HepG2 (cell line): ENCODE measurements at places on chromosomes 5 and 9.

DNA sequence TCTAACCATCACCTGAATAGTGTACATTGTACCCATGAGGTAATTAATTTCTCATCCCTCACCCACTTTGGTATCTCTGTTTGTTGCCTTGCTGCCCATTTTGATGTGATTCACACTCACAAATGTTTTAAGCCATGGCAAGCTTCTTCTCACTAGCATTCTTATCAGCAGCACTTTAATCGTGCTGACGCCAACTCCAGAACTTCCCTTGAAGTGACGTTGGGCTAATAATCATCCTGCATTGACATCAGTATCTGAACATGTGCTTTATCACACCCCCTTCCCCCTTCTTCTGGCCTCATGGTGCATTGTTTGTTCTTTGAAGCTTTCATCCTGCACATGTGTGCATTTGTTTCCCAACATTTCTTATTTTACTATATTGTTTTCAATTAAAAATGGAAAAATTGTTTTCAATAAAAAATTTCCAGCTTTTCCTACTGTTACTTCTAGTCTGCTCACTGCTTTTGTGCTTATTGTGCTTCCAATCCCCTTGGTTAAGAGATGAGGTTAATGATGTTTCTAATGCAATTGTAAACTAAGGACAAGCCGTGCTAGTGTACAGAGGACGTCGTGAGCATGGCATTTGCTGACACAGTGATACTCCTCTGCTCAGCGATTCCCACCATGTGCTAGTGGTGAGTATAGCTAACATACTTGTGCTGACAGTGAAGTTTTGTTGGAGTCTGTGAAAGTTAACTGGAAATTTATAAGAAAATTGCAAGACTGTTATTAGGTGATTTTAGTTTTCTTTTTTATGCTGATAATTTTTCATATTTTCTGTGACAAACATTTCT, 238.5 kb downstream of the KDM4C start:
- H3K36me3 ChIP-seq: peaks cover 6% of the 10 kb centered on the region
- no peak overlapping the region for H3K27ac ChIP-seq
- no peak overlapping the region for H3K4me3 ChIP-seq
- no peaks in the 10 kb centered on the region for H3K4me1 ChIP-seq
- H3K27me3 ChIP-seq: no peaks in the 10 kb centered on the region
- no peak for DNase-seq

GRCh38 chr9:125538092-125538473, 168.9 kb downstream of the MAPKAP1 start:
- H3K27ac ChIP-seq: peak overlapping the region; percentile 51
- no peak overlapping the region for H3K4me3 ChIP-seq
- H3K27me3 ChIP-seq: no peaks in the 10 kb centered on the region
- H3K4me1 ChIP-seq: peaks cover 36% of the 10 kb centered on the region
- peak; percentile 84 for DNase-seq
- peaks cover 6% of the 10 kb centered on the region; the same call in 2 of the 3 replicates for H3K36me3 ChIP-seq

- no peak overlapping the region for H3K27ac ChIP-seq
- H3K4me3 ChIP-seq: no peak overlapping the region
- H3K4me1 ChIP-seq: no peaks in the 10 kb centered on the region
- no peaks in the 10 kb centered on the region for H3K36me3 ChIP-seq
- DNase-seq: no peak
These were observed 308.8 kb downstream of the IRX2 start for GRCh38 chr5:2442496-2443354.

DNA sequence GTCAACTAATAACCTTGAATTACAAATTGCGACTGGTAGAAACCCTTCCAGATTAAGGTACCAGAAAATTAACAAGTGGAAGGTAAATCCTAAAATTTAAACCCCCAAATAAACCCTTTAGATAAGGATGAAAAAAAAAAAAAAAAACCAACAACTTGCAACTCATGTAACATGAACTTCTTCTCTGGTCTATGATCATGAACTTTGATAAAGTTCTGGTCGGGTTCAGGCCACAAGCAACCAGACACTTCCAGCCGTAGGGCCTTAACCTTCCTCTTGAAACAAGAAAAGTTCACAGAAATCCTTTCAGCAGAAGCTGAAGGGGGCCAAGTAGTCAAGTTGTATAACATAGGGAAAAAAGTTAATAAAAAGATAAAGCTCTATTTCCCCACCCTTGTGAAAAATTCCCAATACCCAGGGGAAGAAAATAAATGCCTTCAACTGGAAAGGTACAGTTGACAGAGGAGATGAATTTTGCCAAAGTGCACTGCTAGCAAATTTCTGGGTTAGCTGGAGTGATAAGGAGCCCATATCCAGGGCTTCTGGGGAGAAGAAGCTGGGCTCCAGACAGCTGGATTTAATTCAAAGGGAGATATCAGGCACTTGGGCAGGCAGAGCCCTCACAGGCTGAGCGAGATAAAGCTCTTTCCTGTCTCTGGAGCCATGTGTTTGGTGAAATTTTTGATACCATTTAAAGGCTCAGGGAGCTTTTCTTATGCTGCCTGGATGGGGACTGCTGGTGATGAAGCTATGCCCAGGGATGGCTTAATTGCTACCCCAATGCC, 234.2 kb upstream of the PANK3 start:
- no peaks in the 10 kb centered on the region for H3K36me3 ChIP-seq
- H3K27ac ChIP-seq: no peak overlapping the region
- no peak overlapping the region for H3K4me3 ChIP-seq
- H3K4me1 ChIP-seq: no peaks in the 10 kb centered on the region
- H3K27me3 ChIP-seq: peaks cover 2% of the 10 kb centered on the region; the same call in 1 of the 2 replicates
- DNase-seq: no peak

- no peaks in the 10 kb centered on the region for H3K27me3 ChIP-seq
- no peaks in the 10 kb centered on the region; the same call in 2 of the 3 replicates for H3K36me3 ChIP-seq
- no peak overlapping the region for H3K27ac ChIP-seq
- DNase-seq: no peak
These were observed 52.2 kb downstream of the PTCD2 start for GRCh38 chr5:72372331-72372730.

GRCh38 chr5:135237748-135238103, 161.3 kb downstream of the MACROH2A1 start:
- H3K27ac ChIP-seq: no peak overlapping the region
- no peaks in the 10 kb centered on the region for H3K27me3 ChIP-seq
- H3K4me3 ChIP-seq: no peak overlapping the region
- peaks cover 29% of the 10 kb centered on the region for H3K4me1 ChIP-seq
- no peak for DNase-seq

DNA sequence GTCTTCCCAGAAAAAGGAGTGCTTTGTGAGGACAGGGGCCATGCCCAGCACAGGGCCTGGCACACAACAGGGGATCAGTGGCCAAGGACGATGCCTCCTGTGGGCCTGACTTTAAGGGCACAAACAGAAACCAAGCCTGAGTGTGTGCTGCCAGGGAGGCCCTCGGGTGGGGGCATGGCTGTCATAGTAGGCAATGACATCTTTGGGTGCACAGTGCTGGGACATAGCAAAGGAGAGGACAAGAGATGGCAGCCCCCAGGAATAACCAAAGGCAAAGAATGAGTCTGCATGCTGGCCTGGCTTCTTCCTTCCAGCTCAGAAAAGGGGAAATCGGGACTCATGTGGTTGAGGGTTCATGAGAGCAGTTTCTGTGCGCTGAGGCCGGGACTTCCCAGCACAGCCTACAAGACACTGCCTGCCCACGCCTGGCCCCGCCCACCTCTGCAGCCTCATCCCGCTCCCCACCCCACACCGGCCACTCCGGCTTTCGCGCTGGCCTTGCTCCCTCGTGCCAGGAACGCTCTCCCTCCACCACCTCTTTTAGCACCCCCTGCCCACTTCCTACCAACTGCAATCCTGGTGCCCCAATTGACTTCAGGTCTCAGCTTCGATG, 13.8 kb upstream of the LHX2 start:
- H3K4me3 ChIP-seq: no peak overlapping the region; the same call in 1 of the 2 replicates
- H3K27me3 ChIP-seq: peaks cover 22% of the 10 kb centered on the region; the same call in 1 of the 2 replicates
- H3K4me1 ChIP-seq: peaks cover 20% of the 10 kb centered on the region
- no peak overlapping the region for H3K27ac ChIP-seq
- H3K36me3 ChIP-seq: no peaks in the 10 kb centered on the region

DNA sequence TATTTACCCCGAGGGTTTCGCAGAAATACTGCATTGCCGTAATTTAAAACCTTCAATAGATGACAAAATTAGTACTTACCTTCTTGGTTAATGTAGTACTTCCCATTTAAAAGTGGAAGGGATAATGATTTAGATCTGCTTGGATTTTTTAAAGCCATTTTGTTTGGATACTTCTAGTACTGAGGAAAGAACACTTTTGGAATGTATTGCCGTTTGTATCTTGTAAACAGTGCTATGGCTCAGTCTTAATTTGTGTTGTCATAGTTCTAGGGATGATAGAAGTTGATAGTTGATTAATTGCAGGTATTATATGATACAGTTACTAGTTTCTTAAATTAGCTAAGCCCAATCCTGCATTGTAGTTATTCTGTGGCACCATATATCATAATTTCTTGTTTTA, 33.1 kb downstream of the TNPO1 start:
- no peaks in the 10 kb centered on the region for H3K27me3 ChIP-seq
- DNase-seq: no peak
- peak overlapping the region; percentile 93 for H3K4me3 ChIP-seq
- H3K36me3 ChIP-seq: peaks cover 2% of the 10 kb centered on the region

DNA sequence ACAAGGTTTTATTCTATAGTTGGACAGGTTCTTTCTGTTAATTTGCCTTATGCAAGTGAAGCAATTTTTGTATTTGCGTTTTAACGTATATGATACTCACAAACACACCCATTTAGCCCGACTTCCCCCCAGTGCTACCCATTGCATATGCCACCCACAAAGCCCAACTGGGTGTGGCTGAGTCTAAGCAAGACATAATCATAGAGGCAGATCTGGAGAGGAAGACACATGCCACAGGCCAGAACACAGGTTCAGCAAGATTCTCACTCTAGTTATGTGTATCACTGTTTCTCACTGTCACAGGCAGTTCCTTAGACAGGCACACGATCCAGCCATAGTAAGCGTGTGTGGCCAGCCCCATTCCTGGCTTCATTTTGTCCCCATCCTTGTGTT, 29.0 kb upstream of the PUM3 start:
- H3K27ac ChIP-seq: no peak overlapping the region
- H3K36me3 ChIP-seq: no peaks in the 10 kb centered on the region
- peaks cover 2% of the 10 kb centered on the region; the same call in 1 of the 2 replicates for H3K27me3 ChIP-seq

DNA sequence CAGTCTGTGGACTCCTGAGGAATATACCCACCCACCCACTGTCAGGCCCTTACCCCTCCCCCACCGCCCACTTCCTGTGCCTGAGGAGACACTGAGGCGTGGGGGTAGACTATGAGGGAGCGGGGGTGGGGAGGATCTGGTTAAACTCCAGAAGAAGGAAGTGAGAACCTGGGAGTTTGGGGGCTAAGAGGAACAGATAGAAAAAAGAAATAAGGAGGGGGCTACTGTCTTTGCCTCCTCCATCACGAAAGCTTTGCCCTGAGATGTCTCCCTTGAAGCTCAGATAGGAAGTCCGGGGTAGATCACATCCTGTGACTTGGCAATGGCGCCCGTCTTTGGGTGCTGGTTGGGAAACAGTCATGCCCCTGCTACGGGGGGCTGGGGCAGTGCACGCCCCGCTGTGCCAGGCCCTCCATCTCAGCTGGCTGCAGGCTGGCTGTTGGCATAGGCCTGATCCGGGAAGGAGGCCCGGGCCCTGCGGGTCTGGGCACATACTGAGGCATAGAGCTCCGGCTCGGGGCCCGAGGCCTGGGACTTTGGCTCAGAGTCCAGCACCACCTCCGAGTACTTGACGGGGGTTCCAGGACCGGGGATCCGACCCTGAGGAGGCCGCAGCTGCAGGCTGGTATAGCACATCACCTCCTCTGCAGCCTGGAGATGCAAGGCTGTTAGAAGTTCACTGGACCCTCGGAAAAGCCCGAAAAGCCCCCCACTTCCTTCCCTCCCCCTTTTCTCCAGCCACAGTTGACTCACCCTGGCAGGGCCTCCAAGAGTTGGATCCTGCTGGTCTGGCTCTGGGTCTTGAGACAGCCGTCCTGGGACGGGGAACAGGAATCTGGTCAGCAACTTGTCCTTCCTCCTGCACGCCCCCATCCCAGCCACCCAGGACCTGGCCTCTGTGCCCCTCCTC, 1.0 kb downstream of the SIT1 start:
- H3K27me3 ChIP-seq: peaks cover 22% of the 10 kb centered on the region; the same call in 2 of the 3 replicates
- no peak for DNase-seq
- no peak overlapping the region for H3K27ac ChIP-seq
- peaks cover 80% of the 10 kb centered on the region for H3K4me1 ChIP-seq
- H3K4me3 ChIP-seq: peak overlapping the region; percentile 63
- H3K36me3 ChIP-seq: no peaks in the 10 kb centered on the region

- H3K27ac ChIP-seq: no peak overlapping the region
- H3K4me3 ChIP-seq: no peak overlapping the region
- H3K4me1 ChIP-seq: no peaks in the 10 kb centered on the region
- DNase-seq: no peak
- no peaks in the 10 kb centered on the region for H3K36me3 ChIP-seq
- H3K27me3 ChIP-seq: peaks cover 13% of the 10 kb centered on the region; the same call in 1 of the 3 replicates
These were observed 499.5 kb downstream of the ENC1 start for GRCh38 chr5:74141053-74141452.

- no peaks in the 10 kb centered on the region for H3K27me3 ChIP-seq
- H3K4me3 ChIP-seq: no peak overlapping the region
- H3K27ac ChIP-seq: no peak overlapping the region
- DNase-seq: no peak
These were observed 865.0 kb downstream of the PTPRD start for GRCh38 chr9:9747787-9748186.

DNA sequence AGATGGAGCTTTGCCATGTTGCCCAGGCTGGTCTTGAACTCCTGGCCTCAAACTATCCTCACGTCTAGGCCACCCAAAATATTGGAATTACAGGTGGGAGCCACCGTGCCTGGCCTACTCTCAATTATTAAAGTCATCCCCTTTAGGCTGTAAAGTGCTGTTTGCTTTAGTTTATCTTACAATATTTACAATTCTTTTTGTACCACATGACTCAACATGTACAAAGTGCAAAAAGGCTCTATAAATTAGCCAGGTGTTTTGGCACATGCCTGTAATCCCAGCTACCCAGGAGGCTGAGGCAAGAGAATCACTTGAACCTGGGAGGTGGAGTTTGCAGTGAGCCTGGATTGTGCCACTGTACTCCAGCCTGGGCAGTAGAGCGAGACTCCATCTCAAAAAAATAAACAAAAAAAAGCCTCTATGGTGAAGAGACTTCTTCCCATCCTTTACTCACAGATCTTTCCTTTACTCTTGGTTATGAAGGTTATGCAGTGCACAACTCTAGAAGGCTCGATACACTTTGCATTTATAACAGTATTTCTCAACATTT, 28.5 kb upstream of the MLLT3 start:
- H3K27me3 ChIP-seq: no peaks in the 10 kb centered on the region
- H3K4me3 ChIP-seq: no peak overlapping the region
- H3K36me3 ChIP-seq: no peaks in the 10 kb centered on the region
- H3K4me1 ChIP-seq: peaks cover 8% of the 10 kb centered on the region
- H3K27ac ChIP-seq: no peak overlapping the region

DNA sequence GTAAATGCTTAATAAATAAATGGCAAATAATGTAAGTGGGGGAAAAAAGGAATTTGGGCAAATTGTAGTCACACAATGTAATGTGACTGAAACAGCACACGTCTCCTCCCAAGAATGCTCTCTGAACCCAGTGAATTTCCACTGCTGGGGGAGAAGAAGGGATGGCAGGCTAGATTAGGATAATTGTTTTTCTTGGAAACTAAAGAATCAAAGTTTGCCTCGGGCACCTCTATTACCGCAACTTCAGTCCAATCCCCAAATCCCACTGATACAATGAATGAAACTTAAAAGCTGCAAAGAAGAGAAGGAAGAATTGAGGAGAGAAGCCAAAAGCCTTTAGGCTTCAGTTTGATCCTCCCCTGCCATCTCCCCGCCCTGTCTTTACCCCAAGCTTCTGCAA, 423.2 kb upstream of the PAPPA start:
- H3K4me1 ChIP-seq: no peaks in the 10 kb centered on the region
- no peaks in the 10 kb centered on the region for H3K36me3 ChIP-seq
- DNase-seq: no peak
- no peaks in the 10 kb centered on the region for H3K27me3 ChIP-seq
- H3K4me3 ChIP-seq: no peak overlapping the region
